SK-N-SH (cell line): ENCODE measurements at places on chromosomes 2 and 18. TPM values are rescaled to one million over a fixed set of nuclear protein-coding genes. Genes with fewer than 3 reads are reported as not detected.

COPS8 gene
- polyA plus RNA-seq, result 107 and 123 TPM in 2 replicates

ASB18 gene
- polyA plus RNA-seq, result not detected in 2 replicates

SKA1 gene
- 4.3 and 4.5 TPM in 2 replicates for polyA plus RNA-seq

SLC4A5 gene
- polyA plus RNA-seq, result 0.25 and 1.1 TPM in 2 replicates

ALS2 gene
- 11.6 and 18.5 TPM in 2 replicates for polyA plus RNA-seq

DSC3 gene
- not detected in 2 replicates for polyA plus RNA-seq

DQX1 gene
- 1.6 and 1.8 TPM in 2 replicates for polyA plus RNA-seq

- DNase-seq, result no peak
Observed at GRCh38 chr2:61463769-61464475, 7.0 kb downstream of the USP34 start.

DNA sequence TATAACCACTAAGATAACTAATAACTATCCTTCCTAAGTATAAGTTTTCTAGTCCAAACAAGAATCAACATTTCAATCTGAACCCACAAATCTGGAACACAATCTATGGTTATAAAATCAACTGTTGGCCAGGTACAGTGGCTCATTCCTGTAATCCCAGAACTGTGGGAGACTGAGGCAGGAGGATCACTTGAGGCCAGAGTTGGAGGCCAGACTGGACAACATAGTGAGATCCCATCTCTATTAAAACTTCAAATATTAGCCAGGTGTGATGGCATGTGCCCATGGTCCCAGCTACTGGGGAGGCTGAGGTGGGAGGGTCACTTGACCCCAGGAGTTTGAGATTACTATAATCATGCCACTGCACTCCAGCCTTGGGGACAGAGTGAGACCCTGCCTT lies 11.2 kb downstream of the MRPS5 start:
- no peak for DNase-seq

GRCh38 chr2:45044916-45045315 lies 35.7 kb upstream of the SIX2 start:
- peak; percentile 42 for DNase-seq

- no peak for DNase-seq
Observed at GRCh38 chr18:8752329-8752728, 47.0 kb downstream of the MTCL1 start.

GRCh38 chr18:54622084-54622483 lies 31.0 kb downstream of the DYNAP start:
- DNase-seq, result no peak

DNA sequence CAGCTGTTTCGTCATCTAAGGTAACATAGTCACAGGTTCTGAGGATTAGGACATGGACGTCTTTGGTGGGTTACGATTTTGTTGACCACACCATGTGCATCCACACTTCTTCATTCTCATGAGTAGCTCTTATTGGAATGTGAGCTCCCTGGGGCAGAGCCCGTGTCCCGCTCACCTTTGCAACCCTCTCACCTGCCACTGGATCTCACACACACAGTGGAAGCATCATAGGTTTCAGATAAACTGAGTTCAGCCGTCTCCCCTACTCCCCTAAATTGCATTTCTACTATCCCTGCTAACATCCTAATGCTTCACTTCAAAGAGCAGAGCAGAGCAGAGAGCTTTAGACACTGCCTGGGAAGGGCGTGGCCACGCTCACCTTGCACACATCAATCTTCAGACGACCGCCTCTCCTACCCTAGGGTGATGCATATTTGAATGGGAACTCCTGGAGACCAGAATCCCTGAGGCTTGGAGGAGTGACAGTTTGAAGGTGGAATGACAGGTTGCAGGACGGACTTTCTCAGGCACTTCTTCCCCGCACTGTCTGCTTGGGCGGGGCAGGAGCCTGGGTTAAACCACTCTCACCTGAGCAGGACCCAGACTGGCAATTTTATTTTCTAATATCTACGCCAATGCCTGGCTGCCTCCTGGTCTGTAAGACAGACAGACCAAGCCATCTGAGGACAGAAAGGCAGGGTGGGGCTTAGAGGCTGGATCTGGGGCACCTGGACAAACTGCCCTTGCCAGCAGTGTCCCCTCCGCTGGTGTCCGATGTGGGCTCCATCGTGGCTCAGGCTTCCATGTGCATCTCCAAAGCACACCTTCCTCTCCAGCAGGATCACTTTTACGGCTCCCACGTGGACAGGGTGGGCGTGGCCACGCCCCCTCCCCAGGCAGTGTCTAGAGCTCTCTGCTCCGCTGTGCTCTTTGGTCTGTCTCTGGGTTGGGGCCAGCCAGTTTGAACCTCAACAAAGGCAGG lies 229.5 kb upstream of the COPS8 start:
- no peak for DNase-seq

GRCh38 chr2:128595763-128596395 lies 277.2 kb upstream of the HS6ST1 start:
- no peak for DNase-seq

- DNase-seq, result no peak
Observed at GRCh38 chr2:44242904-44243303, 32.4 kb upstream of the SLC3A1 start.
